Right renal pelvis (tissue), 4 donors: ENCODE measurements at places on chromosomes 3 and 15. TPM values are rescaled to one million over a fixed set of nuclear protein-coding genes. Genes with fewer than 3 reads are reported as not detected.

CEP152 gene
- polyA plus RNA-seq, result 6.1 TPM

- DNase-seq, result no peak
Measured at GRCh38 chr3:161474741-161475140, 21.9 kb upstream of the OTOL1 start.

DNA sequence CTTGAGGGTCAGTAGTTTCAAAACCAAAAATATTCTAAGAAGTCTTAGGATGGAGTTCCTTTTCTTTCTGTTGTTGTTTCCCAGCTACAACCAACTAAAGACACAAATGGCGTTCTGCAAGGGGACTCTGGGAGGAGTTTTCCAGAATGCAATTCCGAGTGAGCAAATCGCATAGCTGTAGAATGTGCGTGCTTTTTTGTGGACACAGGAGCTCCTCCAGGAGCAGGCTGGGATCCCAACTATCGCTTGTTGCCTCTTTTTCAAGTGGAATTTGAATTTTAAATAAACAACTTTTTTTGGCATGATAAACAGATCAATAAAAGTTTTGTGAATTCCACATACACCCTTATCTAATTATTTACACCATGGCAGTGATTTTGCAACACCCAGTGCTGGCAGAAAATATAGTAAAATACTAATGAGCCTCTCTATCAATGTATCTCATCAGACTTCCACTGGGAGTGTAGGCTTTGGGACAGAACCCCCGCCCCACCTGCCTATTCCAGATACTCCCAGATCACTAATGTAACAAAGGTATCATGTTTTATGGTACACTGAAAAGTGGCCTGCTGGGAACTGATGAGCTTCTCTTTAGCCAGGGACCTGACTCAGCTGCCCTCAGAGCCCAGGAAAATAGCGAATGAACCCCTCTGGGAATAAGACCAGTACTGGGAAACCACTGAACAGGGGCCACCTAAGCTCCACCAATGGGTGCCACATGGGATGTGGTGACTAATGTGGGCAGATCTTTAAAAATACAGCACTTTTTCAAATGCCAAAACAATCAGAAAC is 66.4 kb downstream of the LMCD1 start:
- no peak for DNase-seq

DNA sequence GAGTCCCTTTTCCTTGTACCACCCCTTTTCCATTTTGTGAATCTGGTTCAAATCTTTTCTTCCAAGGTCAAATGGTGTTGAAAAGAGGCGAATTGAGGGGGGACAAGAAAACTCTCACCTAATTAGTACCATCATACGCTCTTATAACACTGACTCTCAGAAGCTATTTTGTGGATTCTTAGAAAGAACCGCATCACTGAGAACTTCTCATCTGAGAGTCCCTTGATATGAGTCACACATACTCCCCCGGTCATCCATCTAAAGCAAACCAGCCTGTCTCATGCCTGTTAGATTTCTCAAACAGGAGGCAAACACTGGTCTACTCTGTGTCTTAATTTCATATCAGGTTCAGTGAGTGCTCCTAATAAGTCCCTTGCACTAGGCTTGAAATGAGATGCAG is 76.5 kb upstream of the SPRED1 start:
- no peak for DNase-seq

TRPM1 gene
- polyA plus RNA-seq, result 0.53 TPM

CLRN1 gene
- polyA plus RNA-seq, result not detected

- no peak for DNase-seq
Measured at GRCh38 chr15:74434263-74435136, 742 bp upstream of the SEMA7A start.

DNA sequence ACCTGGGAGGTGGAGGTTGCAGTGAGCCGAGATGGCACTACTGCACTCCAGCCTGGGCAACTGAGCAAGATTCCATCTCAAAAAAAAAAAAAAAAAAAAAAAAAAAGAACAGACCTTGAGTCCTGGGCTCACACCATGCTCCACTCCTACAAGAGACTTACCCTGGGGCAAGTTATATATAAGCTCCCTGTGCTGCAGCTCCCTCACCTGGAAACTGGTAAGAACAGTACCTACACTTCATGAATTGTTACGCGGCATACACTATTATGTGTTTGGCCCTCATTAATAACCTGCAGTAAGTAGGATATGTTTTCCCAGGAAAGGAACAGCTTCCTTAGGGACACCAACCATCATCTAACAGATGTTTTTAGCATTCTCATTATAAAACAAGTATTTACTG is 119.6 kb downstream of the FMN1 start:
- no peak for DNase-seq

DNA sequence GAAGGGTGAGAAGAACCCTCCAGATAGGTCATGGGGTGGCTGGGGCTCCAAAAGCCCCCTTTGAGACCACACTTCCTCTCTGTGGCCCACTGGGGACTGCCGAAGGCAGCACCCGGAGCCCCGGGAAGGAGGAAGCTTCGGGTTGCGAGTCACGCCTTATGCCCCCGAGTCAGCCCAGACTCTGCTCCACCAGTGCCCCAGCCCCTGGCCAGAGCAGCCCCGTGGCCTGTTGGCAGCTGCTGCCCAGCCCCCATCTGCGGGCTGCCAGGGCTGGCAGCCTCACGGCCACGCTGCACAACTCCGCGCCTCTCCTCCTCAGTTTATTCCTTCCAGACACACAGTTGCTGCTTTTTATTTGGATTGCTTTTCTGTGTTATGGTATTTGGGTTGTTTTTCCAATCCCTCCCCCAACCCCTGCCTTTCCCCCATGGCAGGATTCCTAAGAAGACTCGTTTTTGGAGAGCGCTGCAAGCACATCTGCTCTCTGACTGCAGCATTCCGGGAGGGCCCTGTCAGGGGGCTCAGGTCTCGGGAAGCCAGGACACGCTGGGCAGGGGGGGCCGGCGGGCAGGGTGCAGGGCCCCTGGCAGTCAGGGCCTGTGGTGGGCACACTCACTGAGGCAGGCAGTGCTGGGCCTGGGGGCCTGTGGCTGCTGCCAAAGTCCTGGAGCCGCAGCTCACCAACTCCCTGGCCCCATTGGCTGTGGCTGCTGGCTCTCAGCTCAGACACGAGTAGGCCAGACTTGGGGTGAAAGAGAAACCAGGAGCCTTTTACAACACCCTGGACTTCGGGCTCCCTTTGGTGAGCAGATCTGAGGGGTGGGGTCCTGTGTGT is 20.2 kb downstream of the MAGEF1 start:
- no peak for DNase-seq

GRCh38 chr3:107431246-107432012 is 54.2 kb downstream of the CCDC54 start:
- DNase-seq, result peak; percentile 43

- no peak for DNase-seq
Measured at GRCh38 chr15:71136159-71136783, 21.0 kb downstream of the THSD4 start.

- no peak for DNase-seq
Measured at GRCh38 chr3:153848702-153849101, 272.5 kb upstream of the ARHGEF26 start.

FBN1 gene
- 94.5 TPM for polyA plus RNA-seq

MAP1A gene
- 7.5 TPM for polyA plus RNA-seq

DNA sequence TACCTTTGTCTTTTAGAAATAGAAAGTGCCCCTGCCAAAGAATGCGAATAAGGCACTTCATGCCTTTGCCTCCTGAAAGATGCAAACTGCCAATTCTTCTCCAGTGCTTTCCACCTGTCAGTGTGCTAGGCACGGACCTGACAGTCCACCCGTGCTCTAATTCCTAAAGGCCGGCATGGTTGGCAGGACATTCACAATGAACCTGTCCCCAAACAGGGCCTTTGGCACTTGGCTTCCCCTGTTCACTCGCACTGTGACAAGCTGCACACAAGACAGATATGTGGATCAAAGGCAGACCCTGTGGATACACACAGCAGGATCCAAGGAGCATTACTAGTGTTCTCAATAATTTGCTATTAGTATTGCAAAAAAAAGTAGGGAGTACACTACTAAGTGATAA is 505.7 kb upstream of the AGTR1 start:
- no peak for DNase-seq

- no peak for DNase-seq
Measured at GRCh38 chr3:132001999-132002398, 32.8 kb downstream of the CPNE4 start.
